ENCODE measurements at places on chromosomes 3 and 15.

- DNase-seq: no peak
These were observed 362.8 kb downstream of the EPHA6 start for GRCh38 chr3:97177242-97177641.

GRCh38 chr3:138314751-138315150, 14.9 kb downstream of the NME9 start:
- DNase-seq: no peak

GRCh38 chr3:109057056-109057455, 60.9 kb downstream of the MORC1 start:
- DNase-seq: no peak

DNA sequence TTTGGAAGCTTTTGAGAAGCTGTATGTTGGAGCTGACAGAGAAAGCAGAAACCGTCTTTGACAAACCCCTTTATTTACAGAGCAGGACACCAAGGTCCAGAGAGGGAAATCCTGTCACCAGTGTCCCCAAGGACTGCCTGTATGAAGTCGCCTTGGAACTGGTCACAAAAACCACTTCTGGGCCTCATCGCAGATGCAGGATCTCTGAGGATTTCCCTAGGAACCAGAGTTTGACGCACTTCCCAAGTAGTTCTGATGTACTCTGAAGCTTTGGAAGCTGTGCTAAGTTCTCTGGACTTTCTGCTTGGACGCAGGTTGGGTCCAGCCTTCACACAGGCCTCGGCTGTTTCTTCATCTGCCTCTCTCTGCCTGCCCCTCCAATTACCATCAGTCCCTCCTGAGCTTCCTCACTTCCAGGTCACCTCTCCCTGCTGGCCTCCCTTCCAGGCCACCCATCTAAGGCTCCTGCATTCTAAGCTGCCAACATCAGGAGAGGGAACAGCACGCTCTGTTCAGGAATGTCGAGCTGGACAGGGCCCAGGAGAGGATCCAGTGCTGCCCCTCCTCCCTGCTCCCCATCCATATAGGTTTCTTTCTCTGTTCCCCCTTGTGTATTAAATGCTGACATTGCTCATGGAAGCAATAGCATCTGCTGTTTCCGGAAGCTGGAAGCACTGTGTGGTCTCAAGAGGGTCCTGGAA, 270.8 kb downstream of the OPA1 start:
- no peak for DNase-seq

- DNase-seq: no peak
These were observed 2.2 kb upstream of the CX3CR1 start for GRCh38 chr3:39282057-39282456.

DNA sequence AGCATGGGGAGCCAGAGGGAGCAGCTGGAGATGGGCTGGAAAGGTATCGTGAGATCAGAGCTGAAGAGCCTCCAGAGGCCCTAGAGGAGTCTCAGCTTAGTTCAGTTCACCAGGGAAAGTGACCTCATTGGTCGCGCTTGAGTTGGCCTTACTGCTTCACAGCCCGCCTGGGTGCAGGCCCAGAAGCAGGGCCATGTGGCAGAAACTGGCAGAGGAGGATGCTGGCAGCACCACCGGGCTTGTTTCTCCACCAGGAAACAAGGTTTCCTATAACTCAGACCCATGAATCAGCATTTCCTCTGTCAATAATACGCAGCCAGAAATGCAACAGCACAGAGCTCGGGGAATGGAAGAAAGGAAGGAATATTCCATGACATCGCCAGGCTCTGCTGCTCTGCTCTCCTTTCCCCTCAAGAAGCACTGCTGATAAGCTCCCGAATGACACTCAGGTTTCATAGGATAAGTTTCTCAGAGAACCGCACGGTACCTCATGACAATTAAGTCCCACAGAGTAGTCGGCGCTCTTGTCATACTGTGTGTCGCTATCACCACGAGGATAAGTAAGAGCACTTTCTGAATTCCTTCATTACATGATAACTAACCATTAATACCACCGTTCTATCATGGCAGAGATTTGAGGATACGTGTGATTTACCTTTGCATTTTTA, 147.1 kb upstream of the LPP start:
- no peak for DNase-seq

DNA sequence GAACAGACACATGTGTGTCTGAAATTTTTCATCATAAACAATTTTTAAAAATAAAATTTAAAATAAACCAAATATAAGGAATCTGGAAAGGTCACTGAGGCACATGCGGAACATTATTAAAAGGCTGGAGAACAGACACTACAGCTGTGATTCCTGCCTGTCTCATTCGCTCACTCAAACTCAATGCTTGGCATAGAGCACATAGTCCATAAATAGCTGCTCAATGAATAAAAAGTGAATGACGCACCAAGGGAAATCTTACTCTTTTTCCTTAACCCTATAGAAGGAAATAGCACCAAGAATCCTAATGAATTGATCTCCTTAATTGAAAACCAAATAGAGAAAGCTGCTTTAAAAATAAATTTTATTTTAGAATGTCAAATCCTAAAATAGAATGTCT, 98.4 kb downstream of the FSIP1 start:
- DNase-seq: no peak

DNA sequence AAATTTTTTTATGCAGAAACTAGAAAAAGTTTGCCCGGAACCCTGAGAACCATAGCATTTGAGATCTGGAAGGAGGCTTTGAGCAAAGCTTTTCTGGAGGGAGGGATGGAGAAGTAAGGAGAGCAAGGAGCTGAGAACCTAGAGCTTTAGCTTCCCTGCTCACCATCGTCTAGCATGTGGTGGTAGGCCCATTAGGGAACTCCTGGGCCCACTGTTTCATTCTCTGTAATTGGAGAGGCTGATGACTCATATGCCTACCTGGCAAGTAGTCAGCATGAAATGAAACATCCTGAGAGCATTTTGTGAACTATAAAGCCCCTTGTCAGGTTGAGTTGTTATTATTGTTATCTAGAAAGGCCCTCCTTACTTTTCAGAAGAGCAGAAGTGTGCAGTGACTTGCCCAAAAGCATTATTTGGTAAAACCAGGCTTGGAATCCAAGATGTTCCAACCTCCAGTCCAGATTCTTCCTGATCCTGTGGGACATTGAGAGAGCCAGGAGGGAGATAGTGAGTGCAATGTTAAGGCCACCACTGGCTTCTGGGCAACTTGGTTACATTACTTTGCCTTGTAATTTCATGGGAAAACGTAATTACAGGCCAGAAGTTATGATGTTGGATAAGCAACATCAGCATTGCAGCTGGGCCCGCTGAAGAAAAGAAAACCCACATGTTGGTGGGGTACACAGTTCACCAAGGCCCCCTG, 104.5 kb upstream of the BFSP2 start:
- DNase-seq: peak; percentile 3

DNA sequence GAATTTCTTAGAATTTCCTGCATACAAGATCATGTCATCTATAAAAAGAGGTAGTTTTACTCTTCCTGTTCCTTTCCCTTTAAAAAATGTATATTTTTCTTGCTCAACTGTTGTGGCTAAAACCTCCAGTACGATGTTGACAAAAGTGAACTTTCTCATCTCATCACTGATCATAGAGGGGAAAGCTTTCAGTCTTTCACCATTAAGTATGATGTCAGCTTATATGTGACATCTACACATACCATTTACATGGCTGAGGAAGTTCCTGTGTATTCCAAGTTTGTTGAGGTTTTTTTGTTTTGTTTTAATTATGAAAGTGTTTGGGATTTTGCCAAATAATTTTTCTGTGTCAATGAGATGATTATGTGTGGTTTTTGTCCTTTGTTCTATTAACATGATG, 173.6 kb downstream of the PLD1 start:
- no peak for DNase-seq

DNA sequence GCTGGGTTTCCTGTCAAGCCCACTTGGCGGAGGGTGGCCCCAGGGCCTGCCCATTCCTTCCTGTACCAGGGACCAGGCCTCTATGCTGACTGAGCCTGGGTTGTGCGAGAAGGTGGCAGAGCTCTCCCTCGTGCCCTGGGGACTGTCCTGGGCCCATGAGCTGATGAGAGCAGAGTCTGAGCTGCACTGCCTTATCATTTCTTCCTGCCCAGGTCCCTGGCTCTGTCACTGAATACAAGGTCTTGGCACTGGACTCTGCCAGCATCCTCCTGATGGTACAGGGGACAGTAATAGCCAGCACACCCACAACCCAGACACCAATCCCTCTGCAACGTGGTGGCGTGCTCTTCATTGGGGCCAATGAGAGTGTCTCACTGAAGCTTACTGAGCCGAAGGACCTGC, 7.5 kb downstream of the MPI start:
- no peak for DNase-seq

- DNase-seq: no peak
These were observed 9.3 kb downstream of the ARPP19 start for GRCh38 chr15:52559575-52559974.

GRCh38 chr3:9951126-9951525, 1.1 kb downstream of the PRRT3 start:
- DNase-seq: no peak

DNA sequence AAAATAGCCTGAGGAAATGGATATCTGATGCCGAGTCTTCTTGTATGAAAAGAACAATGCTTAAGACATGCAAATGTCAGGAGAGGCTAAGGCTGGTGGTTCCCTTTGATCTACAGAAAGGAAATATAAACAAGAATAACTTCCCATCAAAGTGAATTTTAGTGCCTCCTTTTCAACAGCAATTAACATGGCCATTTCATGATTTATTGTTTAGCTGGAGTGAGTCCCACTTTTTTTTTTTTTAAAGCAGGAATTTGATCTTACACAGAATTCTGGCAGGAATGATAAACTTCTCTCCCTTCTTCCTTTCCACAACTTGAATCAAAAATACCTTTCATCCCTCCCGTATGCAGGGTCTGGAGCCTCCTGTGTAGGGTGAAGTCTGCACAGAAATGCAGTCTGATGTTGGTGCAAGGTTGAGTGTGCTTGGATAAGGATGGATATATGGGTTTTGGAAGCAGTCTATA, 287.0 kb downstream of the MEX3B start:
- no peak for DNase-seq

DNA sequence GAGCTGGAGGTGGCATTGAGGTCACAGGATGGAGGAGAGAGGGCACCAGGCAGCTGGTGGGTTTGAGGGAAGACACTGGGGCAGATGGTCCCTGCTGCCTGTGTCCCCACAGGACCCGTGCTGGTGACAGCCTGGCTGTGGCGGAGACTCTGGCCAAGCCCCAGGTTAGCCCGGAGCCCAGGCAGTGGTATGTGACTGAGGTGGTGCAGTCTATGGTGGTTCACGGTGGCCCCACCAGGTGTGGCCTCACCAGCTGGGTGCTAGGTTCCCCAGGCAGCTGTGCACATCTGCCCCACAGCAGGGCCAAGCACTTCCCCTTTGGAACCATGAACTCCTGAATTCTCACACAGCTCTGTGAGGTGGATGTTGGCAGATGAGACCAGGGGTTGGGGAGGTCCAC, 15.4 kb downstream of the PLXNA1 start:
- no peak for DNase-seq

- DNase-seq: no peak
These were observed 30.8 kb upstream of the MINAR1 start for GRCh38 chr15:79401301-79401700.

- no peak for DNase-seq
These were observed 33.2 kb downstream of the NR2F2 start for GRCh38 chr15:96363707-96364106.

GRCh38 chr3:180185650-180186049, 148.9 kb upstream of the PEX5L start:
- DNase-seq: no peak

- no peak for DNase-seq
These were observed 5.6 kb upstream of the MUC20 start for GRCh38 chr3:195715134-195715533.

- no peak for DNase-seq
These were observed 8.5 kb upstream of the LSAMP start for GRCh38 chr3:116453666-116454346.

GRCh38 chr15:60340207-60340921, 57.4 kb downstream of the ANXA2 start:
- no peak for DNase-seq

GRCh38 chr3:160022068-160022467, 33.4 kb downstream of the IL12A start:
- no peak for DNase-seq

GRCh38 chr15:51262463-51262862, 75.9 kb downstream of the CYP19A1 start:
- no peak for DNase-seq

DNA sequence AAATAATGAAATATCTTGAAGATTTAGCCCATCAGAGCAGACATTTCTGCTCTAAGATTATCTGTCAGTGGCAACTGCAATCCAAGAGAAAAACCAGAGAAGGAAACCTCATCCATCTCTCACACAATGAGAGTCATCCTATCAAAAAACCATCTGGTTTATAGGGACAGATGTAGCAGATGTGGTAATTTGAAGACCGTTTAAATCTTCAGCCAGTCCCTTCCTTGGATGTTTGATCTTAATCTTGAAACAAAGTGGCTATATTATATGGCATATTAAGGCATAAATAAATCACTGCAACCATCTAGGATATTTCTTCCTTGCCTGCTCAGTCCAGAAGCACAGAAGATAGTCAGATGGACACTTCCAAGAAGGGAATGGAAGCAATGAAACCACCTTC, 305.3 kb downstream of the MAGI1 start:
- DNase-seq: no peak

- no peak for DNase-seq
These were observed 547.6 kb downstream of the NLGN1 start for GRCh38 chr3:173945170-173945569.

DNA sequence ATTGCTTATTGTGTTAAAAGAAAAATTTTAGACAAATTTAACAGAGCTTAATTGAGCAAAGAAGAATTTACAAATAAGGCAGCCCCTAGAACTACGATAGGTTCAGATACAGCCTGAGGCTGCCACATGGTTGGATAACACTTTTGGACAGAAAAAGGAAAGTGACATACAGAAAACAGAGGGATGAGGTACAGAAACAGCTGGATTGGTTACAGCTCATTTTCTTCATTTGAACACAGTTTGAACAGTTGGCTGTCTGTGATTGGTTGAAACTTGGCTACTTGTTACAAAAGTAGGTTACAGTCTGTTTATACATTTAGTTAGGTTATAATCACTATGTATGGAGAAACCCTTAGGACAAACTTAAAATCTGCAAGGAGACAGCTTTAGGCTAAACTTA, 46.0 kb downstream of the STARD9 start:
- DNase-seq: no peak

GRCh38 chr15:81744364-81744763, 301.5 kb downstream of the MEX3B start:
- DNase-seq: no peak

GRCh38 chr3:122003606-122004005, 18.4 kb downstream of the ILDR1 start:
- DNase-seq: no peak
